ENCODE measurements at places on chromosomes 4 and X.

GRCh38 chr4:114911111-114911510 is 202.3 kb downstream of the NDST4 start:
- DNase-seq, result no peak

- DNase-seq, result no peak
These were observed 2.1 kb upstream of the KDR start for GRCh38 chr4:55127521-55127920.

DNA sequence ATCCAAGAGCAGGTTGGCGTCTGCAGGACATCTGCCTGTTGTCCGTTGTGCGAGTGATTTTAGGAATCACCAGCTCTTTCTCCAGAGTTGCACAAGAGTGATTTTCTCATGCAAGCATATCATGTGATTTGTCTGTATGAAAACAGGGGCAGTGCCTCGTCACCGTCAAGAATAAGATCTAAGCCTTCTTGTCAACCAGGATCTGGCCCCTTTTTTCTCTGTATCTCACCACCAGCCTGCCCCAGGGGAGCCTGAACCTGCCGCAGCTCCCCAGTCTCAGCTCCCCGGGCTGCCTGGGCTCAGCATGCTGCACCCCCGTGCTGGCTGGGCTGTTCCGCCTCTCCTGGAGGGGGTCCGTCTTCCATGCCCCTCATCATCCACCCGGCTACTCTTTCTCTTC is 90.5 kb downstream of the STOX2 start:
- no peak for DNase-seq

DNA sequence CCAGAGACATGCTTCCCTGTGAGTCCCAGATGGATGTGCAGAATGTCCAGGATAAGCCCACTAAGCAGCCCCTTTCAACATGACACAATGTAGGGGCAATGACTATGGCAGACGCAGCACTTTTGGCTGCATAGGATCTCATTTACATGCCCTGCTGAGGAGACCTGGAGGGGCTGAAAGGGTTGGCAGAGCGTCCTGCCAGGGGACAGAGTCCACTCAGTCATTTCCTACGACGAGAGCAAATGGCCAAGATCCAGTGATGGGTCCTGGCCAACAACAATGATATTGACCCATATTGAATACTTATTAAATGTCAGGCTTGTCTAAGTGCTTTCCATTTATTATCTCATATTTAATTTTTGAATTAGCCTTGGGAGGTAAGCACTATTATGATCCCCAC is 41.4 kb downstream of the LGI2 start:
- no peak for DNase-seq

DNA sequence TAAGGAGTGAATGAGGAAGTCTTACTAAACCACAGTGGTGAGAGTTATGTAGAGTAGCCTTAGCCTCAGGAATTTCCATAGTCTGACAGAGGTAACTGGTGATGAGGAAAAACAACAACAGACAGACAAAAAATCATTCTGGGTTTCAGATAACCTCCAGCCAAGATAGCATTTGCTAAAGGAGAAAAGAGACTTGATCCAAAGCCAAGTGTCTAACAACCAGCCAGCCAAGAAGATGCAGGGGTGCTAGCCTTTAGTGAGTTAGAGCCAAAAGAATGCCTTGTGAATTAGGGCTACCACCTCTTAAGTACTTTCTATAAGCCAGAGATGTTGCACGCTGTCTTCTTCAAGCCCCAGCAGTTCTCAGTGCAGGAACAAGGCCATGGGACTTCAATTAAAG is 478.0 kb upstream of the CPEB2 start:
- DNase-seq, result no peak

DNA sequence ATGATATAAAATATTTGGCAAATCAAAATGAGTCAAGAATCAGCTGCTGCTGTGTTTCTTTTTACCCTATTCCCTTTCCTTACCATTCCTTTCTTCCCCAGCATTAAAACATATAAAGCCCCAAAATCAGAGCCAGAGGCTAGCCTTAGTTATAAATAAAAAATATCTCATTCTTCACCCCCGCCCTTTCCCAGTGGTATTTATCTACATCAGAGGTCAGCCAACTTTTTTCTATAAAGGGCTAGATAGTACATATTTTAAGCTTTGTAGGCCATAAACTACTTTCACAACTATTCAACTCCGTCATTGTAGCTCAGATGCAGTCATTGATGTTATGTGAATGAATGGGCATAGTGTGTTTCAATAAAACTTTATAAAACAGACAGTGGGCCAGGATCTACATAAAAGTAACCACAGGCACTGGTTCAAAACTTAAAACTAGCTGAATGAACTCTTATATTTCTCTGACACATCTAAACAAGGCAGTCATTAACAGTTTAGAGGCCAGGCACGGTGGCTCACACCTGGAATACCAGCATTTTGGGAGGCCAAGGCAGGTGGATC is 30.5 kb upstream of the TCEANC start:
- DNase-seq, result no peak

- DNase-seq, result no peak
These were observed 115.0 kb upstream of the TBL1X start for GRCh38 chrX:9349572-9350494.

GRCh38 chr4:15398732-15399131 is 29.1 kb upstream of the C1QTNF7 start:
- DNase-seq, result no peak

DNA sequence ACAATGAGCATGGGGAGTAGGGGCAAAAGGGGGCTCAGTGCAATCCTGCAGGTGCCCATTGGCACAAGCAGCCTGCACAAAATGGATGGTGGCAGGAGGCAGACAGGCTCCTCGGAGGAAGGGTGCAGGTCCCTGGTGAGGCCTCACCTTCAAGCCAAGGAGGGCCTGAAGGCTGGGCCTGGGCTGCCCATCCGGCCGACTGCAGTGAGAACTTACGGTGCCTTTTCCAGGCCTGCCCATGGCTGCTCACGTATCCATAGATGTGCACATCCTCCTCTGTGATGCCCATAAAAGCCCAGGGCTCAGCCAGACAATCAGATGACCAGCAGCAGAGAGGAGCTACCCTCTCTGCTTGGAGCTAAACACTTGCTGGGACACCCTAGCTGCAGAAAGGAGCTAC is 1089.8 kb downstream of the PCDH18 start:
- DNase-seq, result no peak

- peak; percentile 18 for DNase-seq
These were observed 31.8 kb downstream of the USP11 start for GRCh38 chrX:47264483-47265173.

- no peak for DNase-seq
These were observed 44.5 kb downstream of the TRIM2 start for GRCh38 chr4:153248641-153249198.

GRCh38 chr4:78667764-78668163 is 108.4 kb upstream of the BMP2K start:
- DNase-seq, result no peak

DNA sequence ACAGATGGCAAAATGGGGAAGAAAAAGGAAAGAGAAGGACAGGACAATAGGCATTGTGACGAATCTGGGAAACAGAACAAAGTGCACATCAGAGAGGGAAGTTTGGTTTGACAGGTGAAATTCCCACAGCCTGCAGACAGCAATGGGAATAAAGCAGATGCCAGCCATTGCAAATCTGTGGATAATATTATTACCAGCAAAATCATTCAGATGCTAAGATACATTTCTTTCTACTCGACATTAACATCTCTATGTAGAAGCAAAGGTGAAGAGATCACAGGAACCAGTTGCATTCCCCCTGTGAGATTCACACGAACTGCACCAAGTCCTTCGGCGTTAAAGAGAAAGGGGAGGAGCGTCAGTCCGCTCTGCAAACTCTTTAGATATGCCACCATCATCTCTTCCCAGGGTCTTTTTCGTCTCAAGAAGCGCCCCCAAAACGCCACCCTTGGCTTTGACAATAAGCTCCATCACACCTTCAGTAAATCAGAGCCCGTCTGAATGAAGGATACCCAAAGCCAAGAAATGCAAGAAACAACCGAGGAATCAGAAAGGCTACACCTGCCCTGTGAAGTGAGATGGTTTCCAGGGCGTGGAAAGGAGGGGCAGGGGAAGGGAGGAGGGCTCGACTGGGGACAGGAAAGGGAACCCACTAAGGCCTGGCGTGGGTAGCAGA is 1.9 kb downstream of the NEUROG2 start:
- DNase-seq, result no peak

All from epithelial cell of proximal tubule (primary cell).